Activated T-helper 1 cell treated with Interleukin-2 at 50 U/mL for 16 hours (primary cell): ENCODE measurements at places on chromosomes 3 and 15.

DNA sequence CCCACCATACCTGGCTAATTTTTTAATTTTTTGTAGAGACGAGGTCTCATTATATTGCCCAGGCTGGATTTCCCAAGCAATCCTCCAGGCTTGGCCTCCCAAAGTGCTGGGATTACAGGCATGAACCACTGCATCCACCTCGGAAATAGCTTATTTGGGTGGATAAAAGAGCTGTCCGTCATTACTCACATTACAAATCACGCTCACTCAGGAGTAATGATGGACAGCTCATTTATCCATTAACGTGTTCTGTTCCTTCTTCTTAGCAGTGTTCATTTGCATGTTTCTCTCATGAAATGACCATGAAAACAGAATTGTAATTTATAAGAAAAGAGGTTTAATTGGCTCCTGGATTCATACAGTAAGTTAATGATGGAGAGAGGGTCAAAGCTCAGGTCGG is 9.8 kb downstream of the SV2B start:
- no peak for DNase-seq

DNA sequence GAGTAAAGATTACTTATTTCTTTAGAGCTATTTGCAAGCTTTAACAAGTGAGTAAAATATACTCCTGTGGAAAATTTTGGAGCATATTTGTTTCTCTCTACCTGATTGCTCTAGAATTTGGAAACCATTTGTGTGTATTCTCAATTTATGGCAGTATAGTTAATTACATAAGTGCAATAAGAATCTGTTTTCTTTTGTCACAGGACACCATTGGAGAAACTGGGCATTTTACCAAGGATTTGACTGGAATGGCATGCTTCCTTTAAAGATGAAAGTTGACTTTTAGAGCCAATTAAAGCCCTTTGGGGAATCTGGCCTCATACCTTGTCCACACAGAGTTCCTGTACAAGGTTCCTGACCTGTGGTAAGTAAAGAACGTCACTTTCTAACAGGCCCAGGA is 38.4 kb downstream of the PAQR5 start:
- no peak for DNase-seq

GRCh38 chr15:75067123-75067830 is 43.9 kb downstream of the PPCDC start:
- no peak for DNase-seq

DNA sequence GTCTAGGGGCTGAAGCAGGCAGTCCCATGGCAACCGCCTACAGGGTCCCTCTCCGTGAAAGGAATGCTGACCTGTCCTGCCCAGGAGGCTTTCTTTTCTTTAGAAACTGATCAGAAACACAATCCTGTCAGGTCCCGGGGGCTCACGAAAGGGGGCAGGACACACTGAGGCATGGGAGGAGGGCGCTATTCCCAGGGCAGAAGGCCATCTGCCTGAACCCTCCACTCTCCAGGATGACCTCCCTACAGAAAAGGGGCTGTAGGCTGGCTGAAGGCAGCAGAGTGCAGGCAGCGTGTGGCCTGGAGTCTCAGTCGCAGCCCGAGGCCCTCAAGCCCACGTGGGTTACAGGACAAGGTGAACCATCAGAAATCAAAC is 18.4 kb upstream of the LRRK1 start:
- DNase-seq: no peak

DNA sequence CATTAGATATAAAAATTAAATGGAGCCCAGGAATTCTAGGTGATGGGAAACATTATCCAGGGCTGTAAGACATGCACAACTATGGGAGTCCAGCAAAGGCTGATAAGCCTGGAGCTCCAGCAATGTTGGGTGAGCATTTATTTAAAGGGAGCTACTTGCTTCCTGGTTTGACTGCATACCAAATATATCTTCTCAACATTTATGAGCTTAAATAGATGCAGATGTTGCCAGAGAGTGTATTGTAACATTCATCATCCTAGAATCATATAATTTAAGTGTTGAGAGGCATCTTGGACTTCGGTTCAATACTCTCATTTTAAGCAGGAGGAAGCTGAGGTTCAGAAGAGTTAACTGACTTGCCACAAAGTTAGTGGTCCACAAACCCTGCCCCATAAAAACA is 12.2 kb upstream of the POLR2M start:
- no peak for DNase-seq

- no peak for DNase-seq
Measured at GRCh38 chr3:42683875-42684598, 1.3 kb upstream of the KLHL40 start.

DNA sequence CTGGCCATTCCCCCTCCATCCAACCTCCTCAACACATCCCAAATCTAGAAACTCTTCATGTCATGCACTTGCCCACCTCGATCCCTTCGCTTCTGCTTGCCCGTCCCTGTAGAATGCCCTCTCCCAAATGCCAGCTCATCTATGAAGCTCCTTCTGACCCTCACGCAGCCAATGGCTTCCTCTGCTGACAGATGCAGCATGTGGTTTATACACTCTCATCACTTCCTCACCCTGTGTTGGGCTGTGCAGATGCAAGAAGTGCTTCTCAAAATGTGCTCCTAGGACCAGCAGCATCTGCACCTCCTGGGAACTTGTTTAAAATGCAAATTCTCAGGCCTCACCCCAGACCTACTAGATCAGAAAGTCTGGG is 51.7 kb downstream of the SEMA5B start:
- no peak for DNase-seq

DNA sequence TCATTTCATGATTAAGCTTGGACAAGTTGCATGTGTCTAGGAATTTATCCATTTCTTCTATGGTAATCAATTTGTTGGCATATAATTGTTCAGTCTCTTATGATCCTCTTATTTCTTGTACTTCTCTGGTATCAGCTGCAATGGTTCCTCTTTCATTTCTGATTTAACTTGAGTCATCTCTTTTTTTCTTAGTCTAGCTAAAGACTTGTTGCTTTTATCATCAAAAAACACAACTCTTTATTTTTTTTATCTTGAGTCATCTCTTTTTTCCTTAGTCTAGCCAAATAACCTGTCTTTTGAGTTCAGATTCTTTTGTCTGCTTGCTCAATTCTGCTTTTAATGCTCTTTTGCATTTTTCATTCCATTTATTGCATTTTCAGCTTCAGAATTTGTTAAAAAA is 37.3 kb downstream of the UBE3A start:
- no peak for DNase-seq
